ENCODE measurements at places on chromosomes 12 and 14. TPM values are rescaled to one million over a fixed set of nuclear protein-coding genes. Genes with fewer than 3 reads are reported as not detected.

Gene IL22
- total RNA-seq: 1.4 TPM

Gene FAIM2
- total RNA-seq: 0.91 TPM

Gene CD163L1
- total RNA-seq: not detected

Gene KCNMB4
- total RNA-seq: 0.94 TPM

Gene DEPDC4
- total RNA-seq: 4.2 TPM
